Activated CD8-positive, alpha-beta T cell treated with anti-CD3 and anti-CD28 coated beads, Interleukin-2, amount 10 ng/mL, durations not matched to agents 7 days and 5 days (primary cell): ENCODE measurements at places on chromosomes 12 and 14.

- H3K4me3 ChIP-seq = no peak overlapping the region
- peaks cover under 1% of the 10 kb centered on the region for H3K4me1 ChIP-seq
- H3K27me3 ChIP-seq = peaks cover 9% of the 10 kb centered on the region
- no peak overlapping the region for H3K27ac ChIP-seq
- DNase-seq = no peak
Measured at GRCh38 chr12:94634717-94635116, 15.6 kb downstream of the TMCC3 start.

DNA sequence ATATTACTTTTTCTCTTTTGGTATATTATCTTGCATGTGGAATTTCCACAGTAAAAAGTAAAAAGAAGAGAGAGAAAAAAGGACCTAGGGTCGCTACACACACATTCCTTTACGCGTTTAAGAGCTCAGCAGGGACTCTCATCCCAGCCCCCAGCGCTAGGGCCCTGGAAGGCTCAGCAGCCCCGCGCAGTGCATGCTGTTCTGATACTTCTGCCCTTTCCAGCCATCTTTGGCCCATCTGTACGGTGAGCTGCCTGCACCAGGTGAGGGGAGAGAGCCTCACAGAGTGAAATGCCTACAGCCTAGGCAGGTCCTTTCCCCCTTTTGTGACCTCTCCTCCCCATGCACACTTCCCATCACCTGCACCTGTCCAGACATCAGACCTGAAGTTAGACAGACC is 1.6 kb upstream of the LTBR start:
- no peak overlapping the region for H3K4me3 ChIP-seq
- no peak for DNase-seq
- H3K36me3 ChIP-seq = no peaks in the 10 kb centered on the region
- peaks cover 29% of the 10 kb centered on the region for H3K27me3 ChIP-seq

- no peaks in the 10 kb centered on the region for H3K4me1 ChIP-seq
- no peak overlapping the region for H3K27ac ChIP-seq
- H3K36me3 ChIP-seq = no peaks in the 10 kb centered on the region
- no peaks in the 10 kb centered on the region for H3K27me3 ChIP-seq
- no peak overlapping the region for H3K4me3 ChIP-seq
- DNase-seq = no peak
Measured at GRCh38 chr14:53900499-53900898, 56.1 kb downstream of the BMP4 start.

DNA sequence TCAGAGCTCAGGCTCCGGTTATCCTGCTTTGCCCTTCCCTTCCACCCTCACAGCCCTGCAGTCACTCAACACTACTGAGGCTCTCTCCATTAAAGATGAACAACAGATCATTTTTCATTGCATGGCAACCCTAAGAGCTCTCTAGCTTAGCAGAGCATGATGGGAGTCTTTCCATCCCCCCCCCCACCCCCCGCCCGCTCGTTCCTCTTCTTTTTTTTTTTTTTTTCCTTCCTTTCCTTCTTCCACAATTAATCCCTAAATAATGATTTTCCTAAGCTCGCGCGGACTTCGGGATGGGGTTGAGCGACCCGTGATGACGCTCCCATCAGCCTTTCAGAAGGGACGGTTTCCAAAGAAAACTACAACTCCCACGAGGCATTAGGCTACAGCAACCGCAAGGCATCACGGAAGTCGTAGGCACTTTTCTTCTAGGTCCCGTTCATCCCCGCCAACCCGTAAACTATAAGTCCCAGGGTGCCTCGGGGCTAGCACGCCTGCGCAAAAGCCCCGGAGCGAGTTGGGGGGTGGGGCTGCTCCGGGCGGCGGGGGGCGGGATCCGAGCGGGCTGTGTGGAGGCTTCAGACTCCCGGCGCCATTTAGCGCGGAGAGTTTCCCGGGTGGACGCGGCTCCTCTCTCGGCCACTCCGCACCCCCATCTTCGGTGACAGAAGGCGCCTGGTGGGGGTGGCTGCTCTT is at the start of gene WNK1:
Gene WNK1, plus strand, starts transcription at position 581 of the 696 bp plus-strand sequence. CDS start 987 bp downstream, outside the sequence.
- peaks cover 38% of the 10 kb centered on the region for H3K36me3 ChIP-seq
- H3K27ac ChIP-seq = peak within 1 kb of the TSS; percentile 91
- no peaks in the 10 kb centered on the region for H3K27me3 ChIP-seq
- H3K4me1 ChIP-seq = peaks cover 26% of the 10 kb centered on the region

- no peak overlapping the region for H3K4me3 ChIP-seq
- no peaks in the 10 kb centered on the region for H3K36me3 ChIP-seq
- H3K27me3 ChIP-seq = no peaks in the 10 kb centered on the region
- DNase-seq = no peak
- H3K4me1 ChIP-seq = no peaks in the 10 kb centered on the region
Measured at GRCh38 chr12:40655451-40655850, 36.8 kb upstream of the CNTN1 start.

DNA sequence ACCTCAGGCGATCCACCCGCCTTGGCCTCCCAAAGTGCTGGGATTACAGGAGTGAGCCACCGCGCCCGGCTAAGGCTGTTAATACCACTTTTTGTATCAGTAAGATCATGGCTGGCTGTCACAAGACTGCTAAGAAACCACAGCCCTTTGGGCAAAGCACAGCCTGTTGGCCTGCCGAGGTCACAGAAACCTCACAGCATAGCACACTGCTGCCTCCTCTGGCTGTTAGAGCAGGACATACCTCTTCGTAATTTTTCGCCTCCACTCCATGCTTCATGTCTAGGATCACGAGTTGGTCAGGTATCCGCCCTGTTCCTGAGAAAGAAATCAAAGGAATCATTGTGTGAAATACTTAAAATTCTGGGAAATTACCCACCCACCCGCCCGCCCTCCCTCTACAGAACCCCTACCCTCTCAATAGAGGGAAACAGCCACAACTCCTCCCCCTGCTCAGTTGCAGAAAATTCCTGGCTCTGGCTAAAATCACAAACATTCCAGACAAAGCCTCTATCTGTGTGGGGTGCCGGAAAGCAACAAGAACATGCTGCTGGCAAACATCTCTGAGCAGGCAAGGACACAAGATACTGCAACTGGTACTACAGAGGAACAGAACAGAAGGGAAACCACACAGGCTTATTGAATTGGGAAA is 20.7 kb upstream of the NEK9 start:
- peaks cover 51% of the 10 kb centered on the region for H3K36me3 ChIP-seq
- H3K27me3 ChIP-seq = no peaks in the 10 kb centered on the region
- no peak overlapping the region for H3K27ac ChIP-seq
- no peak overlapping the region for H3K4me3 ChIP-seq

DNA sequence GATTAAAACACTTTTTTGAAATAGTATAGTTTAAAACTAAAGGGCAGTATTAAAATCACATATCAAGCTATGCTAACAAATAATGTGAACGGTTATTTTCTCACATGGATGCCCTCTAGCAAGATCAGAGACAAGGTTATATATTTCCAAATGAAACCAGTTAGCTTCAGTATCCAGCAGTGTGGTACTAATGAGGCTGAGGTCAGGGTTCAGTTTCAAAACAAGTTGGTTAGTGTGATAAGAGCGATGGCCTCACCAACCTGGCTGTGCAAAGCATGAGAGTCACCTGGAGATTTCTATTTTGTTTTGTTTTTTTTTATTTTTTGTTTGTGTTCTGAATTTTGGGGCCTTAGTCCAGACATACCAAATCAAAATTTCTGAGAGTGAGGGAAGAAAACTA is 352.2 kb upstream of the KITLG start:
- DNase-seq = no peak
- H3K4me3 ChIP-seq = no peak overlapping the region
- no peaks in the 10 kb centered on the region for H3K4me1 ChIP-seq
- no peaks in the 10 kb centered on the region for H3K27me3 ChIP-seq
- H3K27ac ChIP-seq = no peak overlapping the region

- peaks cover 14% of the 10 kb centered on the region for H3K4me1 ChIP-seq
- no peaks in the 10 kb centered on the region for H3K36me3 ChIP-seq
- H3K27me3 ChIP-seq = peaks cover 47% of the 10 kb centered on the region
Measured at GRCh38 chr14:52954346-52955214, 3.7 kb upstream of the FERMT2 start.

DNA sequence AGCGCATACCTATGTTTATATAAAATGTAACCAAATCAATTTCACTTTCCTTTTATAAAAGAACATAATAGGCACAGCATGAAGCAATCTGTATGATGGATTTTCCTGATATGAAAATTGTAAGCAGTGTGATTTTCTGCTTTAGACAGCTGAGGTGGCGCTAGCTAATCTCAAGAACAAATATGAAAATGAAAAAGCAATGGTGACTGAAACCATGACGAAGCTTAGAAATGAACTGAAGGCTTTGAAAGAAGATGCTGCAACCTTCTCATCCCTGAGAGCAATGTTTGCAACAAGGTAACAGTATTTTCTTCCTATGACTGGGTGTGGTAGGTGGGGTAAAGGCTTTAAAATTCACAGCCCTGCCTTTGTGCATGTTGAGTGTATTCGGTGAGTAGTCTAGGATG is 65.0 kb upstream of the FGD4 start:
- H3K4me3 ChIP-seq = no peak overlapping the region
- H3K27ac ChIP-seq = no peak overlapping the region
- no peaks in the 10 kb centered on the region for H3K36me3 ChIP-seq
- H3K27me3 ChIP-seq = no peaks in the 10 kb centered on the region
- no peaks in the 10 kb centered on the region for H3K4me1 ChIP-seq
- DNase-seq = no peak

GRCh38 chr14:68346556-68347343 is 446.1 kb downstream of the ZFP36L1 start:
- H3K36me3 ChIP-seq = peaks cover 8% of the 10 kb centered on the region
- no peak for DNase-seq
- no peaks in the 10 kb centered on the region for H3K27me3 ChIP-seq
- no peak overlapping the region for H3K27ac ChIP-seq
- peaks cover 9% of the 10 kb centered on the region for H3K4me1 ChIP-seq

GRCh38 chr14:90805662-90806540 is 10.3 kb downstream of the TTC7B start:
- peaks cover 19% of the 10 kb centered on the region for H3K4me1 ChIP-seq
- no peak for DNase-seq
- no peak overlapping the region for H3K27ac ChIP-seq
- H3K36me3 ChIP-seq = peaks cover 4% of the 10 kb centered on the region
- no peak overlapping the region for H3K4me3 ChIP-seq
- H3K27me3 ChIP-seq = no peaks in the 10 kb centered on the region

DNA sequence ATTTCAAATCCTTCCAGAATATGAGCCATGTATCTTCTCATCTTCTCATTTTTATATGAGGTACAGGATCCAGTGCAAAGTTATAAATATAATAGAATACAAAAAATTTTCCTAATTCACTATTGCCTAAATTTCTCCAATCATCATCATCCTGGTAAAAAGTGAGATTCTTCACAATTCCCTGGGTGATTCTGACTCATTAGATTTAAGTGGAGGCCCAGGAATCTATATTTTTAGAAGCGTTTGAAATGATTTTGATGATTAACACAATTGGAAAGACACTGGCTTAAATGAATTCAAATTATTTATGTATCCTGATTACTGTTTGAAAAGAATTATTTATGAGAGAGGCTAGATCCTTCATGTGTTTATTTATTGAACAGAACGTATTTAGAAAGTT is 380.3 kb upstream of the PDE3A start:
- no peaks in the 10 kb centered on the region for H3K36me3 ChIP-seq
- H3K27ac ChIP-seq = no peak overlapping the region
- no peaks in the 10 kb centered on the region for H3K27me3 ChIP-seq
- DNase-seq = no peak

DNA sequence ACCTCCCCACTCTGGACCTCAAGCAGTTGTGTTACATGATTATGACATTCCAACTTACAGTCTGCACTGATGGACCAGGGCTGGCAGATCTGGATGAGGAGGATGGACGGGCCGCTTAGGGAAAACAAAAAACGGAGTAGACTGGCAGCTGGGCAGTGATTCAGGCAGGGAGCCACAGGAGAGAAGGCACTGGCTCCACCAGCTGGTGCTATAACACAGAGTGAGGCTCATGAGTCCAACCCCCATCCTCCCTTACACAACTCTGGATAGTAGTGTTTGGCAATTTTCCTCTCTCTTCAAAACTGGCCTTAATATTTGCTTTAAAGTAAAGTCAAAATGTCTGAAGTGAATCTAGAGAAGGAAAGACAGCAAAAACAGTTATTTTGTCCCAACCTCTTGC is 9.7 kb upstream of the RIC8B start:
- H3K27ac ChIP-seq = no peak overlapping the region
- peaks cover 2% of the 10 kb centered on the region for H3K27me3 ChIP-seq
- H3K36me3 ChIP-seq = no peaks in the 10 kb centered on the region
- peaks cover 23% of the 10 kb centered on the region for H3K4me1 ChIP-seq
- DNase-seq = no peak

DNA sequence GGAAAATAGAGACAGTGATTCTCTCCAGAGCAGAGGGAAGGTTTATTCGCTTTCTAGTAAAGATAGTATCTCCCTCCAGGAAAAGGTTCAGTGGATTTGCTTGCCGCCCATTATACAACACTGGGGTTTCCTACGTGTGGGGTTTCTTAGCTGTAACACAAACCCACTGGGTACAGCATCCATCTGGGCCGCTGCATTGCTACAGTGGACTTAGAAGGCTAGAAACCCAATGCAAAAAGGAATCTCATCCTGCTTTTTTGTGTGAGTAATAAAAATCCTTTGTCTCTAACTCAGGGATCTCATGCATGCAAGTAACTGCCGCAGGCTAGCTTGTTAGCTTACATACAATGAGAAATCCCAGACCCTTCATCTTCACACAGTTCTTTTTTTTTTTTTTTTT is 67.1 kb upstream of the BCL2L14 start:
- H3K4me3 ChIP-seq = no peak overlapping the region
- H3K36me3 ChIP-seq = peaks cover 16% of the 10 kb centered on the region
- no peak for DNase-seq
- H3K27ac ChIP-seq = peak overlapping the region; percentile 39
- peaks cover 38% of the 10 kb centered on the region for H3K4me1 ChIP-seq
- peaks cover 8% of the 10 kb centered on the region for H3K27me3 ChIP-seq

DNA sequence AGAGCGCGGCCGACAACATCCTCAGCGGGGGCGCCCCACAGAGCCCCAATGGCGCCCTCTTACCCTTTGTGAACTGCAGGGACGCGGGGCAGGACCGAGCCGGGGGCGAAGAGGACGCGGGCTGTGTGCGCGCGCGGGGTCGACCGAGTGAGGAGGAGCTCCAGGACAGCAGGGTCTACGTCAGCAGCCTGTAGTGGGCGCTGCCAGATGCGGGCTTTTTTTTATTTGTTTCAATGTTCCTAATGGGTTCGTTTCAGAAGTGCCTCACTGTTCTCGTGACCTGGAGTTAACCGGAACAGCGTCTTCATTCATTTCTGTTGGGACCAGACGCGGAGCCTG is 103.8 kb upstream of the FKBP4 start:
- H3K36me3 ChIP-seq = peaks cover 4% of the 10 kb centered on the region
- peaks cover 10% of the 10 kb centered on the region for H3K27me3 ChIP-seq
- peak overlapping the region; percentile 86 for H3K4me3 ChIP-seq
- peaks cover 42% of the 10 kb centered on the region for H3K4me1 ChIP-seq
- peak; percentile 79 for DNase-seq

- no peak for DNase-seq
- no peak overlapping the region for H3K27ac ChIP-seq
- H3K36me3 ChIP-seq = no peaks in the 10 kb centered on the region
- H3K4me3 ChIP-seq = no peak overlapping the region
Measured at GRCh38 chr12:43104494-43104893, 447.5 kb downstream of the ADAMTS20 start.

DNA sequence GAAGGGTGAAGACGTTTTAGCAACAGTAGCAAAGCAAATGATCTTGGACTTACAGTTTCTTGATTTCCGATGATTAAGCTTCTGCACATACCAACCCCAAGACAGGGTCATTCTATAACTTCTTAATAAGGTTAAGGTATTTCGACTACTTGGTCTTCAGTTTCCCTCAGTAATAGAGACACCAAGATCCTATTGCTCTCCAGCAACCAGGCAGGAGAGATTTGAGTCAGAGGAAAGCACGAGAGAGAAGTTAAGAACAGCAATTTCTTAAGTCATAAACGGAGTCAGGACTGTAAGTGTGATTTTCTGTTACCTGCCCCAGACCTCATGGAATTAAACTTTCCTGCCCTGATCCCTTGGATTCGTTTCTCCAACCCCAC is 215.6 kb downstream of the TTC8 start:
- peaks cover 12% of the 10 kb centered on the region for H3K4me1 ChIP-seq
- no peak overlapping the region for H3K27ac ChIP-seq
- peaks cover 4% of the 10 kb centered on the region for H3K36me3 ChIP-seq
- no peak overlapping the region for H3K4me3 ChIP-seq
- H3K27me3 ChIP-seq = peaks cover 23% of the 10 kb centered on the region
- no peak for DNase-seq
